ENCODE measurements at places on chromosomes 4 and X.

GRCh38 chr4:80740375-80740774 is 290.1 kb upstream of the BMP3 start:
- DNase-seq, result no peak

GRCh38 chr4:159193046-159193620 is 90.3 kb downstream of the RAPGEF2 start:
- no peak for DNase-seq

- DNase-seq, result no peak
Observed at GRCh38 chrX:11435568-11435967, 142.4 kb downstream of the AMELX start.

GRCh38 chr4:85514783-85515182 is 39.8 kb downstream of the ARHGAP24 start:
- no peak for DNase-seq

DNA sequence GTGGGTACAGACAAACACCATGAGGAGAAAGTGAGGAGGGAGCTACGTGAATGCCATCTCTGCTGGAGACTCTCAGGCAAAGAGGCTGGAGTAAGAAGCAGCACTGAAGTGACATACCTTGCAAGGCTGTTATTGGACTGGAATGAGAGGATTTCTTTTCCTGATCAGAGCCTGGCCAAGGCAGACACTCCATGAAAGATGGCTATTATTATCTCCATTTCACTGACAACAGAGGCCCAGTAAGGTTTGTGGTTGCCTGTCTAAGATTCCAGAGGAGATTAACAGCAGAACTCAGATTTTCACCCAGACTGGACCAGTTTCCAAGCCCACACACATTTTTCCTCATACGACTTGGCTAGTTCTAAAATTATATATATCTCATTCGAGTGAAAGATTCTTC is 162.0 kb upstream of the EOLA2 start:
- DNase-seq, result no peak
